Astrocyte of the hippocampus (primary cell): ENCODE measurements at places on chromosomes 16 and 17.

- peak; percentile 82 for DNase-seq
Measured at GRCh38 chr16:27326738-27327585, 13.2 kb downstream of the IL4R start.

GRCh38 chr16:62408760-62409159, 372.5 kb upstream of the CDH8 start:
- DNase-seq, result no peak

DNA sequence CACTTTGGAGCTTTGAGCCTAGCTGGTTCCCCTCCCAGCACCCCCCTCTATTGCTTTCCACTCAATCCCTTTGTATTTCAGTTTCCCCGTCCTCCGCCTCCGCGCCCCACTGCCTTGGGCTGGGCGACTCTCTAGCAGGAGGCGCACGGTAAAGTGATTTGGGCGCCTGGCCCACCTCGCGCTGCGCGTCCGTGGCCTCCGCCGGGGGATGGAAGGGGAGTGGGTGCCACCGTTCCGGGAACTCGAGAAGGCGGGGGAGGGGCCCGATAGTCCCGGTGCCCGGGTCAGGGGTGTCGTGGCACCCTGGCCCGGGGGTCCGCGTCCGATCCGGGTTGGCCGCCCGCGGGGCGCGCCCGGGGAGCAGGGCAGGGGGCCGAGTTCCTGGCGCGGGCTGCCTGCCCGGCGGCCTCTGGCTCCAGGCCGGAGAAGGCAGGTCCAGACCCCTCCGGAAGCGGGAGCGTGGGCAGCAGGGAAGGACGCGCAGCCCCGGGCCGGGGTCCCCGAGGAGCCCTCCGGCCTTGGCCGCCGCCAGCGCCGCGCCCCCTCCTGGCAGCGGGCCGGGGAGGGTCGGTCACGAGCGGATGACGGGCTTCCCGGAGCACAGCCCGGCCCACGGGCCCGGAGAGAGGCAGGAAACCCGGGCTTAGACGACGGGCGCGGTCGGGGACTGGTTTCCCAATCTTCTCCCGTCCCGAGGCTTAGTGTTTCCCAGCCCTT, 15.8 kb downstream of the MEOX1 start:
- DNase-seq, result peak; percentile 60

GRCh38 chr17:50277357-50277754, 3.1 kb downstream of the TMEM92 start:
- DNase-seq, result no peak

GRCh38 chr17:6706996-6707395, 6.2 kb downstream of the SLC13A5 start:
- DNase-seq, result no peak

DNA sequence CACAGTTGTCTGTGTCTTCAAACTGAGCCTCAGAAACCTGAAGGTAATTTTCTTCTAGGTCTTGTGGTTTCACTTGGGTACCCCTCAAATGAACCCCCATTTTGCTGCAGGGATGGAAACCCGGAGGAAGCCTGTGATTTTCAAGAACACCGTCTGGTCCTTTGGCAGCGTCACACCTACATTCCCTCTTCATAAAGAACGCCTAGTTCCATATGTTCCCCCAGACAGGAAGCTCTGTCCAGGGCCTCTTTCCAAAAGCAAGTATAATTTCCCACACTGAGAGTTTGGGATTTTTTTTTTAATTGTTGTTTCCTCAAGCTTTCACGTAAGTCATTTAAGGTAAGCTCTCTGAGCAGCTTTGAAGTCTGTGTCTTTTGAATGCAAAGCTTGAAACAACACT, 515.0 kb downstream of the TMEM114 start:
- DNase-seq, result no peak

DNA sequence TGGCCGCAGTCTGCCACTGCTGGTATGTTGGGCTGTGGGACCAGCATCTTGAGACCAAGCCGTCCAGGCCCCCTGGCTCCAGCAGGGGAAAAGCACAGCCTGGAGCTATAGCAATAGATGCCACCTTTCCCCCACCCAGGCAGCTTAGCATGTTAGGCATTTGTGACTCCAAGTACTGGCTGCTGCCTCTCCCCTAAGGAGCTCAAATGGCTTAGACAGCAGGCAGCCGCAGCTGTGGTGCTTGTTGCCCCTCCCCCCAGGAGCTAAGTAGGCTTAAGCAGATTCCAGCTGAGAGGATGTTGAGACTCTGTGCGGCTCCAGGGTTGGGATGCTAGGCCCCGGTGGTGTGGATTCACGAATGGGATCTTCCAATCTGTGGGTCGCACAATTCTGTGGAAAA, 88.8 kb upstream of the ANKFN1 start:
- no peak for DNase-seq

- no peak for DNase-seq
Measured at GRCh38 chr17:17851103-17852002, 14.6 kb upstream of the SREBF1 start.

DNA sequence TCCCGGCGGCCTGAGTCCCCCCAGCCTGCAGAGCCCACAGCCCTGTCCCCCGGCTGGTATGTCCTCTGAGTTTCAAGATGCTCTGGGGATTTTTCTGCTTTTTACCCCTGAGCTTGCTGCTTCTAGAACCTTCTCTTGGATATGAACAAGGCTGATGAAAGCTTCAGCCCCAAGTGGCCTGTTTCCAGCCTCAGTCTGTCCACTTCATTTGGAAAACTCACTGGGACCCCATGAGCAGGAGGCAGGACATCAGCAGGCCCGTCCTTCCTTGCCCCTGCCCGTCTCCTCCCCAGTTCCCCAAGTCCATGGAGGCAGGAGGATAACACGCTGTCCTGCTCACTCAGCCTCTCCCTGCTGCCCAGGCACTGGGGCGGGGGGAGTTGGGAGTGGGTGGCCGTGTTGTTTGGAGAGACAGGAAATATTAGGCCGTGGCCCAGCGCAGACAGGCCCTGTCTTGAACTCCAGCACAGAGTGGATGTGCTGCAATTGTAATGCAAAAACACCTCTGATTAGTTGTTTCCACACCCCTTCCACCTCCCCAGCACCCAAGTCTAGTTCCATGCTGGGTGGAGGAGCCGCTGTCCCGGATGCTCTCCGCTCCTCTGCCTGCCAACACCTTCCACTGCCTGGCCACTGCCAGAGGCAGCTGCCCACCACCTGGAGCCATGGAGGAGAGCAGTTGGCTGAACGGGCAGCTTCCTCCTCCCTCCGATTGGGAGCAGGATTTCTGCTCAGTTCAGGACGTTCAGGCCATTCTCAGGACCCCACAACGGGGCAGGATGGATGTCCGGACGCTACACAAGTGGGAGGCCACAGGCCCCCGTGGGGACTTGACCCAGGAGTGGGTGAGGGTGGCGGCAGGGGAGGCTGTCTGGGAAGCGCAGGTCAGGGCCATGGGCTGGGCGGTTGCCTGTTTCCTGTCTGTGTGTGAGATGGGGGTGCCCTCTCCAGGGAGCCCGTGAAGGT, 216.9 kb upstream of the GSE1 start:
- peak; percentile 53 for DNase-seq

DNA sequence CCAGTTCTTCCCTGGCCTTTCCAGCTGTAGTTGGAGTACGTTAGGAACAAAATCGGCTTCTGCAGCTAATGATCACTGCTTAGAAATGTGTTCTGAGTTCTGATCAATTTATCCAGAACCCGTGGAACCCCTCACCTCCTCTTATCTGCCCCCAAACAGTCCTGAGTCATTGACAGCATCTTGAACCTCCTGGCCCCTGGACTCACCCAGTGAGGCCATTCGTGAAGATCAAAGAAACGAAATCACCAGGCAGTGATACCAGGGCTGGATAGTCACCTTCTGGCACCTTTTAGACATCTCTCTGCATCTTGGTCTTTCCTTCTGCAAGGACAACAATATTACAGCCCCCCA, 17.0 kb upstream of the EXOC7 start:
- DNase-seq, result no peak

- no peak for DNase-seq
Measured at GRCh38 chr16:49529411-49530045, 155.9 kb downstream of the C16orf78 start.

DNA sequence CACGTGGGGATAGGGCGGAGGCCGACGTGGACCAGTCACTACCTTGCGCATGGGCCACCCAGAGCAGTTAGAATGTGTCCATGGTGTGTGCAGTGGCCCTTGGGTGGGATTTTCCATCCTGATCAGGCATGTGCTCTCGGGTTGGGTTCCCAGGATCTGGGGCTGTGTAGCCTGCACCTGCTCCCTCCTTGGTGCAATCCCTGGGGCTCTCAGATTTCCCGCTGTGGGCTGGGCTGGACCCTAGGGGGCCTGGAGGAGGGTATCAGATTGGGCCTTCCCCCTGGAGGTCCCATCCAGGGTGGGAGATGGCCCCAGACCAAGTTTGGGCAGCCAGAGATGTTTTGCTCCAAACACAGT, 1.3 kb downstream of the SMTNL2 start:
- DNase-seq, result no peak

DNA sequence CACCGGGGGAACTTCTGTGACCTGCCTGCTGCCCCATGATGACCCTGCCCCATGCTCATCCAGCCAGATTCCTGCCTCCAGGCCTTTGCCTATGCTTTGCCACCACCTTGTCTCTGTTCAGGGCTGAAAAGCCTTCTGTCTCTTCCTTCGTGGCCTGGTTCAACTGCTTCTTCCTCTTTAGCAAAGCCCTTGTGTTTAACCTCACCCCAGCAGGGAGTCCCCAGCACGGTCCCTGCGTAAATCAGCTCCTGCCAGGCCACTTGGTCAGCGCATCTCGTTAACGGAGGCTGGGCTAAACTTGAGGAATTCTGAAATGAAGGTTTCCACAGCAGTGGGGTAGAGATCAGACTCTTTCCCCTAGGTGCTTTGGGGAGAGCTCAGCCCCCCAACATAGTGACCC, 16.1 kb upstream of the KCNJ12 start:
- no peak for DNase-seq

GRCh38 chr17:16820979-16821543, 131.0 kb downstream of the CCDC144A start:
- DNase-seq, result no peak

DNA sequence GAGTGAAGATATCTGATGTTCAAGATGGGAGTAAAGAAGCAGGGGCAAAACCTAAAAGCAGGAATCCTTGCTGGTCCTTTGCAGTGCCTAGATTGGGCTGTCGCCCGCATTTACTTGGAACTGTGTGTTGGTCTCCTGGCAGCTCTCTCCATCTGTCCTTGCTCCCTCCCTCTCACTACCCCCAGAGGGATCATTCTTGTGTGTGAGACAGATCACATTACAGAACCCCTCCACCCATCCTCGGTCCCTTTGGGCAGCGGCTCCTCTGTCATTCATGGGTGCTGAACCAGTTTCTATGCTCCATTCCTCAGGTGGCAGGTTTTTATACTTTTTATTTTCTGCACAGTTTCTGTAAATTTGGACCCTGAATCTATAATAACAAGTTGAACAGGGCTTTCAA, 99.4 kb upstream of the MYOCD start:
- DNase-seq, result no peak

DNA sequence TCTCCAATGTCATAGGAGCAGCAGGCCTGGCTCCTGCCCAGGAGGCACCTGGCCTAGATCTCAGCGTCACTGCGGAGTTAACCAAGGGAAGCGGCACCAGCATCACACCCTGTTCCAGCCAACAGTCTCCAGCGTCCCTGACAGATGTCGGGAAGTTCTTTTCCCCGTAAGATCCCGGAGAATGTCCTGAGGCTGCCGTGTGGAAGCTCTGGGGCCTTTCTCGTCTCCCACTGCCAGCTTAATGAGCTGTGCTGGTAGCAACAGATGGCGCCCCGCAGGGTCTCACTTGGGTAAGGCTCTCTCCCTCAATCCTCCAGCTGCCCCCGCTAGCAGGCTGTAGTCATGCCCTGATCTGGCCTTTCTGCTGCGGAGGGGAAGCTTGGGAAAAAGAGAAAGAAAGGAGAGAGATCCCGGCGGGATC, 57.5 kb downstream of the MARCHF10 start:
- DNase-seq, result peak; percentile 45

DNA sequence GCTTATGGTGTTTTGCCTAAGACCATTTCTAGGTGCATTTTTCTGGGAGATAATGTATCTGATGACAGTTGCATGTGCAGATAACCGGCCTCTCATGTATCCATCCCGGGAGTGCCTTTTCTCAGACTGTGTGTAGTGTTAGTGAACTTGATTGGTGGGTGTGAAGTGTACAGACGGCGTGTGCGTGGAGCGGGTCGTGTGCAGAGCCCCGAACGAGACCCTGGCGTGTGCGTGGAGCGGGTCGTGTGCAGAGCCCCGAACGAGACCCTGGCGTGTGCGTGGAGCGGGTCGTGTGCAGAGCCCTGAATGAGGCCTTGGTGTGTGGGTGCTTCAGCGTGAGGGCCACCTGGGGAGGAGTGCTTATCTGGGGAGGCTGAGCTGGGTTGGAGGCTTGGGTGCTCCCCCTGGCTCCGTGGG, 28.9 kb upstream of the ZNF750 start:
- DNase-seq, result no peak

- DNase-seq, result no peak
Measured at GRCh38 chr17:67211742-67212141, 33.3 kb downstream of the HELZ start.

- no peak for DNase-seq
Measured at GRCh38 chr16:89314854-89315253, 97.4 kb downstream of the ZNF778 start.

DNA sequence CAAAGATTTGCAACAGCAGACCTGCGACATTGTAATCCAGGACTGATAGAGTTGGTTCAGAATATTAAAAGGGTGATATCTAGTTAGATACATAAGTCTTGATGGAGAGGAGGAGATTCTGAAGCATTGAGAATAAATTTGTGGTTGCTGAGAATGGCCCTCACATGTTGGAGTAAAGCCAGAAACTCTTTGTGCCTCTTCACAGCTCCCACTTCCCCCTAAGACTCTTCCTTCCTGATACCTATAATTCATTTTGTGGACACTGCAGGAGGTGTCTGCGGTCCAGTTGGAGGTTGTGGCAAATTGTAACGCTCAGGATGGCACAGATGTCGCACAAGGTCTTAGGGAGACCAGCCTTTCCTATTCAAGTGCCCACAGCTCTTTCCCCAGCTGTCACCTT, 17.5 kb downstream of the WWOX start:
- no peak for DNase-seq

- DNase-seq, result peak; percentile 48
Measured at GRCh38 chr17:69516911-69517310, 102.4 kb downstream of the MAP2K6 start.

- no peak for DNase-seq
Measured at GRCh38 chr16:69486724-69487123, 62.3 kb downstream of the CYB5B start.

DNA sequence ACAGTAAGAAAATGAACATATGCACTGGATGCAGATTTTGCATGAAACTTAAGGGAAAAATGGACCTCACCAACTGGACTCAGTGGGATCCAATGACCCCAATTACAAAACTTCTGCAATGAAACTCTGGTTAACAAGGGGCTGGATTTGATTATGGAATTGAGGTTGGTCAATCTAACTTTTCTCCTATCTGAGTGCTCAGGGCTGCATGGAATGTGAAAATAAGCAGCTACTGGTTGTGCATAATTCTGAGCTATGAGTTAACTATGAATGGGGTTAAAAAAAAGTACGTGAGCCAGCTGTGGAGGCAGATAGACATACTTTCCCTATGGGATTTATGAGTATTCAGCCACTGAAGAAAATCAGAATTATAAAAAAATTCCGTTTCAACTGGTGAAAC, 9.2 kb downstream of the FAM20A start:
- DNase-seq, result no peak

- DNase-seq, result peak; percentile 45
Measured at GRCh38 chr17:44005527-44006271, 1.3 kb downstream of the NAGS start.

GRCh38 chr16:2835638-2836493, 5.8 kb downstream of the ZG16B start:
- DNase-seq, result peak; percentile 100

GRCh38 chr17:71200597-71200996, 920.2 kb upstream of the SOX9 start:
- DNase-seq, result no peak

- DNase-seq, result peak; percentile 88
Measured at GRCh38 chr17:5031365-5032082, 3.7 kb downstream of the SLC52A1 start.
